Stimulated activated CD4-positive, alpha-beta T cell treated with anti-CD3 and anti-CD28 coated beads, Interleukin-4, amount 100 ng/mL, for 1 hour (primary cell): ENCODE measurements at places on chromosomes 1 and 21.

DNA sequence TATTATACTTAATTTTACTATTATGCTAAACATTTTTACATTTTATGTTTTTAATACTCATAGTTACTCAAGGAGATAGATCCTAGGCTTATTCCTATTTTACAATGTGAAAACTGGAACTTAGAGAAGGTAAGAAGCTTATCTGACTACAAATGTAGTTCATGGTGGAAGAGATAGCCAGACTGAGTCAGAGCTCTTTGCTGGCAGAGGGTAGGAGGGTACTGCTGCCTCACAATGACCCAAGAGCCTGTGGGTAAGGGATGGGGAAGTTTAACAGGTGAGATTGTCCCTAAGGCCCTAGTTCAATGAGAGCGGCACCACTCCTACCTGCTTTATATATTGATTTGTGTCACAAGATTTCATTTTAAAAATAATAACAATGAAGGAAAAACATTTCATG, 34.1 kb upstream of the NEK7 start:
- DNase-seq, result no peak

- no peak for DNase-seq
Observed at GRCh38 chr1:61085206-61085982, 3.0 kb downstream of the NFIA start.

DNA sequence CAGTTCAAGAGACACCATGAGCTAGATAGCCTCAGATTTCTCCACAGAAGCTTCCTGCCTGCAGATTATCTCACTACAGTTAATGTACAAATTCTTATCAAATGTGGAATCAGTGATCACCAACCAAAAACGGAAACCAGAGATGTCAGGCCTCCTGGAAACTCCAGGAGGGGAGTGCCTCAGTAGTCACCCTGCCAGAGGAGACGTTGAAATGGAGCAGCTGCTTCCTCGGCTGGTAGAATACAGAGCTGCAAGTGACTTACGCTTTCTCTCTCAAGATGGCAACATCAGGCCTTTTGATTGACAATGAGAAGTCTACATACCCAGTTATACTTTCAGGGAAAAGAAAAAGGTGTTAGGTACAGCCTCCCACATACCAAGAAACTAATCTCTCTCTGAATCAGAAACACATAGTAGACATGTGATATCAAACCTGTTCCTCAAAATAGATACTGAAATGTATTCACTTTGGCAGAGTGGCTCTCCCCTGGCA, 52.2 kb downstream of the ACP6 start:
- peak; percentile 29 for DNase-seq

- DNase-seq, result no peak
Observed at GRCh38 chr1:118042501-118042900, 113.0 kb downstream of the WDR3 start.

- DNase-seq, result no peak
Observed at GRCh38 chr1:245552331-245552730, 397.5 kb downstream of the KIF26B start.

GRCh38 chr1:24905355-24905978, 24.6 kb downstream of the RUNX3 start:
- no peak for DNase-seq

- DNase-seq, result no peak
Observed at GRCh38 chr1:32372149-32372756, 9.9 kb downstream of the TSSK3 start.

GRCh38 chr1:12180903-12181302, 14.1 kb downstream of the TNFRSF1B start:
- DNase-seq, result no peak

DNA sequence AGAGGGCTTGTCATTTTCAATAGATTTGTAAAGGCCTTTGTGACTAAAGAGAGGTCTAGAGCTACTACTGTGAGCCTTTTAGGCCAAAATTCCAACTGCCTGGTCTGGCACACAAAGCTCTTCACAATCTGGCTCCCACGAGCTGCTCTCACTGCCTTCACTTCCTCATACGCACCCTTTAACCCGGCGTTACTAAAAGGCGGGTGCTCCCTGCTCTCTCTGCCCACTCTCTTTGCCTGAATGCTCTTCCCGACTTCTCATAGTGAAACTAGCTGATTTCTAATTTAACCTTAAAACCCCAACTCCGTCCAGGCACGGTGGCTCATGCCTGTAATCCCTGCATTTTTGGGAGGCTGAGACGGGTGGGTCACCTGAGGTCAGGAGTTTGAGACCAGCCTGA, 14.2 kb downstream of the BSDC1 start:
- no peak for DNase-seq

DNA sequence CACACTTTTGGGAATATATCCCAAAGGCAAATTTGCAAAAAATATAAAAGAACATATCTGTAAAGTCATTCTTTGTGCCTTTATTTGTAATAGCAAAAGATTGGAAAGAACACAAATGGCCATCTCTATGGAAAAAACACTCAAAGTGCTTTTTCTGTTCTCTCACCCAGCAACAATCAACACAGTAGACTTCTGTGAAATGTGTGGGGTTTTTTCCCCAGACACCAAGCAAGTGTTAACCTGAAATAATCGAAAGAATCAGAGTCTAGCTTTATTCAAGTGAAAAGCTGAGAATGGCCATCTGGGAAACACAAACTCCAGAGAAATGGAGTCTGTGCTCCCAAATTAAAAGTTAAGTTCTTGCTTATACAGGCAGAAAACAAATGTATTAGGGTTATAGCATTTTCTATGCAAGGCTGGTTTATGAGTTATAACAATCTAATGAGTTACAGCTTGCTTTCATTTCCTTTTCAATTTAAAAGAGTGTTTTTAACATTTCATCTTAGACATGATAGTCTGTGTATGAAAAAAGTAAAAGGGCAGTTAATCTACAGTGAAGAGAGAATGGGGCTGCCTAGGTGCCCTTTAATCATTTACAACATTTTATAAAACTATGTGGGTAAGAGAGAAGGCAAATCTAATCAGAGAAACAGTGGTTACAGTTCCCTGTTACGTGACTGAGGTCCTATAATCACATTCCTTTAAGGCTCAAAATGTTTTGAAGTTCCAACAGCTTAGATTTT, 46.6 kb downstream of the SLC30A7 start:
- no peak for DNase-seq
